ENCODE measurements at places on chromosomes 11 and 22.

- no peak for DNase-seq
Measured at GRCh38 chr11:120091121-120091520, 46.8 kb downstream of the TRIM29 start.

DNA sequence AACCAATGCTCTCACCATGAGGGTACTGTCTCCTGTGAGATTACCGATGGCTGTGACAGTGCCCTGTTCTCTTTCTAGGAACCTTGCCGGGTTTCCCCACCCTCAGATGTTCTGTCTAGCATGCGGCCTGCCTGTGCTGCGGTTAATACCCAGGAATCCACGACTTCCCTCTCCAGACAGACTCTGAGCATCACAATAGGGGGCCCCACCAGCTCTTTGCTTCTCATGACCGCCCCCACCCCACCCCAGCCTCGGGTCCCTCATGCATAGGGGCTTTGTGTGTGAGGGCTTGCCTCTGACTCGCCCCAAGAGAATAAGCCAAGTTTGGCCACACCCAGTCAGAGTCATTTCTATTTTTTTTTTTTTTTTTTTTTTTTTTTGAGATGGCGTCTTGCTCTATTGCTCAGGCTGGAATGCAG lies 10.3 kb downstream of the PARVG start:
- no peak for DNase-seq

GRCh38 chr22:50544078-50544745 lies 1.5 kb upstream of the KLHDC7B start:
- no peak for DNase-seq

DNA sequence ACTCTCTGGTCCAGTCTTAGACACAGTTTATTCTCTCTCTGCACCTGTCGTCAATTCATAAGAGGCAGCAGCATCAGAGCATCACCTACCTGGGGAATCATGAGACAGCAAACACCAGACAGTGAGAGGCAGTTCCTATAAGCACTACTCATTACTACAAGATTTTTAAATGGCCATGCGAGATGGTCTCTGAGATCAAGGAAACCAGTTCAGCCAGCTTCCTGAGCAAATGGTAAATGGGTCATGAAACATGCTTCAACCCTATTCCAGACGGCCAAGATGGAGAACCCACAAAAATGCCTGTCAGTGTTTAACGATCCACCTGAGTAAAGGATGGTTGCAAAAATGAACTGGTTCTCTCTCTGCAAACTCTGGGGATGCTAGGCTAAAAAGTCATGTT lies 52.9 kb downstream of the SYTL2 start:
- DNase-seq = no peak

DNA sequence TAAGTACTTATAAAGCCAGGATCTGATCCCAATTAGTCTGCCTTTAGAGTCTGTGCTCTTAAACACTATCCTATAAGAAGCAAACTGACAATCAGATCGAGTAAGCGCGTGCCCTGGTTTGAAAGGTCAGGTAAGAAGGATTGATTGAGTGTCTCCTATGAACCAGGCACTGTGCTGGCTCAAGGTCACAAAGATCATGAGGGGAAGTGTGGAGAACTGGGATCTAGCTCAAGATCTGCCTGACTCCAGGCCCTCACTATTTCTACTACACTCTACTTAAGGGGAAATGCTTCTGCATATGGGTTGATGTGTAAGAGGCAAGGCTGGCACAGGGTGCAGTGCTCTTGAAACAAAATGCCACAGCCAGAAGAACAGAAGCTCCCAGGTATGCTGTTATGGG lies 77.0 kb downstream of the ME3 start:
- no peak for DNase-seq

DNA sequence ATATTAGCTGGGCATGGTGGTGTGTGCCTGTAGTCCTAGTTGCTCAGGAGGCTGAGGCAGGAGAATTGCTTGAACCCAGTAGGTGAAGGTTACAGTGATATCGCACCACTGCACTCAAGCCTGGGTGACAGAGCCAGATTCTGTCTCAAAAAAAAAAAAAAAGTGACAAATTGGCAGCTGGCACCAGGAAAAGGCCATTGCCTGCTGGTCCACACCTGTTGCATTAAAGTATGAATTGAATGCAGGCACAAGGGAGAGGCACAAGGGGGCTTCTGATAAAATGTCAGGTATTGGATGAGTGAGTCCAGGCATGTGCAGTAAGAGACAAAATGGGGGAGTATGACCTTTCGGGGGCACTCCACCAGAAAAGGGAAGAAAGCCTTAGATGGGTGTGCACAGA lies 28.2 kb downstream of the ZNF70 start:
- no peak for DNase-seq

GRCh38 chr11:70744396-70745185 lies 346.3 kb downstream of the CTTN start:
- no peak for DNase-seq

- no peak for DNase-seq
Measured at GRCh38 chr11:116689413-116690127, 83.2 kb downstream of the BUD13 start.

GRCh38 chr11:86291466-86292262 lies 10.4 kb upstream of the HIKESHI start:
- no peak for DNase-seq

DNA sequence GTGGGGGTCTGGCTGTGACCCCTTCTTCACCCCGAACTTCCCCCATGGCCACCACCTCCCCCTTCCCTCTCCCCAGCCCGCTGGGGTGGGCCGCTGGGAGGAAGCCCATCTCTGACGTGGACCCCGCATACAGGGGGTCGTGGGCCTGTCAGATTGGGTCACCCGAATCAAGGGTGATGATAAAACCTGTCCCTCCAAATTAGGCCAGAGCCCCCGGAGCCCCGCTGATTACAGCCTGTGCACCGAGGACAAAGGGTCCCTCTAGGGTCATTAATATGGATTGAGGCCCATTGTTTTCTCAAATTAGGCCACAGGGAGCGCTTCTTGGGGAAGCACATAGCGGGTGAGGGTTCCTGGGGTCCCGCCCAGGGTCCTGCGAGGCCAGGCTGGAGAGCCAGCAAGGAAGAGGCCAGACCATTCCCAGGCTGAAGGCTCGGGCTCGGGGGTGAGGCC lies 4.9 kb upstream of the LINC01488 start:
- DNase-seq = no peak

GRCh38 chr11:8729837-8730696 lies 47.5 kb downstream of the RPL27A start:
- no peak for DNase-seq

- no peak for DNase-seq
Measured at GRCh38 chr11:35334385-35335090, 84.8 kb downstream of the SLC1A2 start.

DNA sequence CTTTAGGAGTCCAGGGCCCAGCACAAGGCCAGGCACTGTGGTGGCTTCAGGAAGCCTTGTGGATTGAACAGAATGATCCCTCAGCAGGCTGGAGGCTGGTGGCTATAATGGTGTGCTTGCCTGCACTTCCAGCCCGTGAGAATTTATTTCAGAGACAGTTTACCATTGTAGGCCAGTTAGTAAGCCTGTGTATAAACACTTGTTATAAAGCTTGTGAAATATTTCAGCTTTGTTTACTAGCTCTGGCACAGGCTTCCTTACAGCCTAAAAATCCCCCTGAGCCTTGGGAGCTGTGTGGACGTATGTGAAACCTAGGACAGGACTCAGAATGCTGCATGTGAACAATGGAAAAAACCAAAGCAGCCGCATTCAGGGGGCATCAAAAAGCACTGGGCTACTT lies 26.6 kb upstream of the ACER3 start:
- DNase-seq = no peak

Measured in right renal cortex interstitium (tissue), 3 donors.